DMS53 (cell line): ENCODE measurements at places on chromosomes 16 and 17.

DNA sequence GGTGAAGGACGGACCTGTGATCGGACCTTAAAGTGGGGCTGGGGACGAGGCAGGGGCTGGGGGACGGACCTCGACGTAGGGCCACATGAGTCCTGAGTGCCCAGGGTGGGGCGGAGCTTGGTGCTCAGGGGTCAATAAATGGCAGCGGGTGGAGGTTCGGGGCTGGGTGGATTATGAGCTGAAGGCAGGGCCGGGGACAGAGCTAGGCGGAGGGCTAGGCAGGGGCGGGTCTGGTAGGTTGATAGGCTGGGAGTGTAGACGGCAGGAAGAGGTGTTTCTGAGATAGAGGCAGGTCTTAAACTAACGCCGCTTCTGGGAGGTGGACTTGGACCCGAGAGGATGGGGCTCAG, 733 bp downstream of the CHRNB1 start:
- DNase-seq: peak; percentile 92

DNA sequence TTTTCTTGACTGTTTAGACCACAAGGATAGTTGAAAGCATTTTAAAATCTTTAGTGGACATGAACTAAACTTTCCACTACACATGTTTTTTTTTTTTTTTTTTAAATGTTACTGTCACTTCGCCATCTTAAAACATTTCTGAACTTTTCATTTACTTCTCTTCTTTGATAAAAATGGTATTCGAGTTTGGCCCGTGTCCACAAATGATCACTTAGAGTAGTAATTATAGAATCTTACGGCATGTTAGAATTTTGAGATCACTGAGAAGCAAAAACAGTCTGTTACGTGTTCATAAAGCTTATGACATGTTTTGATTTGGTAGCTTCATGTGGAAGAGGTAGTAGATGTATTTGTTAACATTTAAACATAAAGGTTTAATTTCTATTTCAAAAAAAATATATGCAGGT, 1.1 kb downstream of the NSRP1 start:
- no peak for DNase-seq

DNA sequence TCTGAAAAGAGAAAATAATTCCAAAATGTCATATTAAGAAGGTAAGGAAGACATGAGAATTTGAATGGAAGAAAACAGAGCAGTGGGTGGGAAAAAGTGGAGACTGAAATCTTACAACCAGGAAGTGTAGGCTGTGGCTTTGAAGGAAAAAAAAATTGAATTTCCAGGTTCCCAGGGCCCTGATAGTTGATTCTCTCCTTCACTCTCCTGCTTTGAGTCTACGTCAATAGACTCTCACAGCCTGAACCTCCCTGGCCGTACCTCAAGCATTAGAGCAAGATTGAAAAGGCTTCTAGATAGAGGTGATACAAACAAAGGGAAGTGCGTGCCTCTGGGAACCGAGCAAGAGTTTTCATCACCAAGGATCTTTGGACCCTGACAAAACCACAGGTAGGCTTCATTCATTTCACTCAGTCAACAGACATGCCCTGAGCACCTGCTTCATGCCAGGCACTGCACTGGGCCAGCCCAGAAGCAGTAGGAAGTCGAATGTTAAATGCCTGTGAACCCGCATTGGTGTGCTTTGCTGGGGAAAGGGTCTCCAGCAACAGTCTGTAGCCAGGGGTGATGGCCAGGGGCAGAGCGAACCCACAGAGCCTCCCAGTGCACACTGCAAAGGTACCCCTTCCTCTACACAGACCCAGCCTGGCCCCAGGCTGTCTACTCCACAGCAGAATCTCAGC, 163.9 kb downstream of the SLC39A11 start:
- no peak for DNase-seq

GRCh38 chr17:7651097-7651664, 455 bp downstream of the ATP1B2 start:
- no peak for DNase-seq

DNA sequence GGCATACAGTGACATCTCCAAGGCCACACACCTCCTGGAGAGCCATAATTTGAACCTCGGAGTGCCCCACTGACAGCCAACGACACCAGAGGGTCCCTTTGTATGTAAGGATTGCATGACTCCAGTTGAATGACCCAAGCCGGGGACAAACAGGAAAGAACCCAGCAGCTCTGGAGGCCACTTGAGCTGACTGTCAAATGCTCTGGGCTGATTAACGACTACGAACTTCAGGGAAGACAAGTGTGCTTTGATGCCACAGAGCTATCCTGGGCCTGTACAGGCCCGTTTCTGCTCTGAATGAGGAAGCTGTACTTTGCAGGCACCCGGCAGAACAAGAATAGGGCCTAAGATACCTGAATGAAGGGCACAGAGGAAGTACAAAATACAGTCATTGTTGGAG, 404.6 kb downstream of the SLC39A11 start:
- DNase-seq: peak; percentile 43

- DNase-seq: no peak
Measured at GRCh38 chr16:89035669-89036570, 57.7 kb upstream of the ACSF3 start.

DNA sequence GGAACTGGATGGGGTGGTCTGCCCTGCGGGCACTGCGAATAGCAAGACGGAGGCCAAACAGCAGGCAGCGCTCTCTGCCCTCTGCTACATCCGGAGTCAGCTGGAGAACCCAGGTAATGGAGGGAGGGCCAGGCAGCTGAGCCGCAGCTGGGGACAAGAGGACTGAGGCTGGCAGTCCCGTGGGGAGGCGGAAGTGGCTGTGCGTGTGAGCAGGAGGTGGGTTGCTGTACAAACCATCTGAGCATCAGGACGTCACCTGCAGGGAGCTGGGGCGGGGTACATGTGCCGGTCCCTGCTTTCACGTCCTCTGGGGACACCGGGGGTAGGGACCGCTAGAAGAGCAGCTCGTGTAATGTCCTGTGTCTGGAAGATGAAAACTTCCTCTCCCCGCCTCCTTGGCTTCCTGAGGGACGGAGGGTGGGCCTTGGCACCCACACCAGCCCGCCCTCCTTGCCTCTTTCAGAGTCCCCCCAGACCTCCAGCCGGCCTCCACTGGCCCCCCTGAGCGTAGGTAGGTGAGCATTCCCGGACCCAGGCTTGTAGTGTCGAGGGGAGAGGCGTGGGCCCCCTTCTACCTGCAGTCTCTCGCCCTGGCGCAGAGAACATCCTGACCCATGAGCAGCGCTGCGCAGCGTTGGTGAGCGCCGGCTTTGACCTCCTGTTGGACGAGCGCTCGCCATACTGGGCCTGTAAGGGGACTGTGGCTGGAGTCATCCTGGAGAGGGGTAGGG, 3.7 kb downstream of the ADAD2 start:
- peak; percentile 71 for DNase-seq

- peak; percentile 81 for DNase-seq
Measured at GRCh38 chr16:56041556-56042140, 149.6 kb upstream of the GNAO1 start.

GRCh38 chr17:82655523-82655922, 7.3 kb upstream of the WDR45B start:
- no peak for DNase-seq

DNA sequence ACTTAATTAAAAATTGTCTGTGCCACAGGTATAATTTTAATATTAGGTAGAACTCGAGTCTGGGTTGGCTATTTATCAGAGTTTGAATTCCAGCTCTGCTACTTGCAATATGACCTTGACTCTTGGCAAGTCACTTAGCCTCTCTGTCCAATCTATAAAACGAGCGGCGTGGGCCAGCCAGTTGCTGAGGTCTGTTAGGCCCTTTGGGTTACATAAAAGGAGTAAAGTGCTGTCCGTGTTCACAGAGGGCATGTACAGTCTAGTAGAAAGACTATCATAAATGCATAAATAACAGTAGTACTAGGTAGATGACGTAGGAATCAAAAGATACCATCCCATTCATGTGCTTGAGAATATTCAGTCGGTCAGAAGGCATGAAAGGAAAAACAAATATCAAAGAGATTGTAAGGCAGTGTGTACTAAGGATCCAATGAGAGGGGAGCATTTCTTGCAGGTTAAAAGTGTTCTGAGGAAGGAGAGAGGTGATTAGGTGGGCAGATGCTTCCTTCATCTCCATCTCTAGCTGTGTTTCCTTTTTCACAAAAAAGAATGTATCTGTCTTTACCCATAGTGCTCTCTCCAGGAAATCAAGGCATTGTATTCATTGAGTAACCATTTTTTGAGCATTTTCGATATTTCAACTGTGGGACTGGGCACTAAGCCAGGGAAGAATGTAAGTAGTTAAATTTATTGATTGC, 2.4 kb downstream of the TNRC6A start:
- DNase-seq: no peak

- no peak for DNase-seq
Measured at GRCh38 chr17:72887322-72887721, 205.2 kb downstream of the SLC39A11 start.

GRCh38 chr17:73770115-73770848, 126.0 kb upstream of the SDK2 start:
- DNase-seq: peak; percentile 90

- DNase-seq: no peak
Measured at GRCh38 chr17:15236281-15237105, 28.6 kb downstream of the PMP22 start.

DNA sequence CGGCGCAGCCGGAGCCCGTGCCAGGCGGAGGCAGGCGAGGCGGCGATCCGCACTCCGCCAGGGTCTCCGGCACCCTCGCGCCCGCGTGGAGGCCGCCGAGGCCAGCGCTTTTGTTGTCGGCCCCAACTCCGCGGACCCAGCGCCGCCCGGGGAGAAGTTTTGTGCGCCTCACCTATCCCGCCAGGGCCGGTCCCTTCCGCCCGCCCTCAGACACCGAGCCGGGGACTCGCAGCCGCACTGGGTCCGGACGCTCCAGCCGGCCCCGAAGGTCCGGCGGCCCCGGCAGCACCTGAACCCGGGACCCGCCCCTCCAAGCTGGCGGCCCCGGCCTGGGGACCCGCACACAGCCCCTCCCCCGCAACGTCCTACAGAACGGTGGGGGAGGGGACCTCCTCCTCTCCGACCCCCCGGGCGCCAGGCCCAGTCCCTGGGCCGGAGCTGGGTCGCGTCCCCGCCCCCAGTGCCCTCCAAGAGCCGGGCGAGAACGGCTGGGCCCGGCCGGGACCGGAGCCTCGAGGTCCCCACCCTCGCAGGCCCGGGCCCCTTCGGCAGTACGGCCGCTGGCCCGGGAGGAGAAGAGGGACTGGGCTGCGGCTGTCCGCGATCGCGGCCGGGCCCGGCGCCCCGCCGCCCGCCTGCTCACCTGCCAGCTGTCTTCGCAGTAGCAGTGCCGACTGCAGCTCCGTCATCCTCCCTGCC, 698 bp downstream of the UBE2G1 start:
- no peak for DNase-seq

DNA sequence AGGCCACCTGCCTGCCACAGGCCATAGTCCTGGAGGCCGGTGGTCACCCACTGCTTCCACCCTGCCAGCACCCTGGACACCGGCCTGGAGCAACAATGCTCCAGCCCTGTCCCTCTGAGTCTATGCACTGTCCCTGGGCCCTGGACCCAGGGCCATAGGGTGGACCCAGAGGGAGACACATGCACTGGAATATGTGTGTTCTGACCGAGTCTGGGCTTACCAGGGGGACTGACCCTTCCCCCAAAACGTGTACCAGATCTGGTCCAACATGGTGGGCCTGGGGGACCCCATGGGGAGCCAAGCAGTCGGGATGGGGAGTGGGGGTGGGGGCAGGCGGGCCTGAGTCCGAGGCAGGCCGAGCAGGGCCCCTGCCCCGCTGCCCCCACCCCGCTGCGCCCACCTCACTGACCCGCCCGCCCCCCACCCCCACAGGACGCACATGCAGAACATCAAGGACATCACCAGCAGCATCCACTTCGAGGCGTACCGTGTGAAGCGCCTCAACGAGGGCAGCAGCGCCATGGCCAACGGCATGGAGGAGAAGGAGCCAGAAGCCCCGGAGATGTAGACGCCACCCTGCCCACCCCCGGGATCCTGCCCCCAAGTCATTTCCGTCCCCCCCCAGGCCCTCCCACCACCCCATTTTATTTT, 357.4 kb downstream of the SEC14L1 start:
- no peak for DNase-seq

- DNase-seq: no peak
Measured at GRCh38 chr17:2406903-2407790, 6.3 kb upstream of the MNT start.

DNA sequence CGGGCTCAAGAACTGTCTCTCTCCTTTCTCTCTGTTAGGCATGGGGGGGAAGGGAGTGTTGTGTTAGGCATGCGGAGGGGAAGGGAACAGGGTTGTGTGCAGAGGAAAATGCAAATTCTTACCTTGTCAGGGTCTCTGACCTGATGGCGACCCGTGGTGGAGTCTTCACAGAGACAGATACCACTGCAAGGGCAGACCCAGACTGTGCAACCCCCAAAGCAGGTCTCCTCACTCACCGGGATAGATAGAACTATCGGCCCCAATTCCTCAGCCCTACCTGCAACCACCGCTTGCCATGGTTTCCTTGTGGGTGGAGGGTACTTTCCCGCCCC, 9.6 kb upstream of the MPP2 start:
- no peak for DNase-seq

DNA sequence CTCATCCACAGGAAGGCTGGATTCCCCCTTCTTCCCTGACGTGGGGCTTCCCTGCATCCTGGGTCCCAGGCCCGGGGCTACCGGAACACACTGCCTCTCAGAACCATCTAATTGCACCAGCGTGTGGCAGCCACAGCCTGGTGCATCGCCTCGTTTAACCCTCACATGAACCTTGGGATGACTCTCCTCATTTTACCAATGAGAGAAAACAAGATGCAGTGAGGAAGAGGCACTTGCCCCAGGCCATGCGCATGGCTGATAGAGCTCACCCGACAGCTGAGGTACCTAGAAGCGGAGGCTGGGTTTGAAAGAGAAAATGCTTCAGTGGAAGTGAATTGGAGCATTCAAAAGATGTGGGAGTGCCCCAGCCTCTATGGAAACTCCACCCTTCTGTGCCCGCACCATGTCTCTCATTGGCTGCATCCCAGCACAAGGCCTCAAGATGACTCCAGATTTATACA, 162.3 kb downstream of the KATNIP start:
- no peak for DNase-seq

DNA sequence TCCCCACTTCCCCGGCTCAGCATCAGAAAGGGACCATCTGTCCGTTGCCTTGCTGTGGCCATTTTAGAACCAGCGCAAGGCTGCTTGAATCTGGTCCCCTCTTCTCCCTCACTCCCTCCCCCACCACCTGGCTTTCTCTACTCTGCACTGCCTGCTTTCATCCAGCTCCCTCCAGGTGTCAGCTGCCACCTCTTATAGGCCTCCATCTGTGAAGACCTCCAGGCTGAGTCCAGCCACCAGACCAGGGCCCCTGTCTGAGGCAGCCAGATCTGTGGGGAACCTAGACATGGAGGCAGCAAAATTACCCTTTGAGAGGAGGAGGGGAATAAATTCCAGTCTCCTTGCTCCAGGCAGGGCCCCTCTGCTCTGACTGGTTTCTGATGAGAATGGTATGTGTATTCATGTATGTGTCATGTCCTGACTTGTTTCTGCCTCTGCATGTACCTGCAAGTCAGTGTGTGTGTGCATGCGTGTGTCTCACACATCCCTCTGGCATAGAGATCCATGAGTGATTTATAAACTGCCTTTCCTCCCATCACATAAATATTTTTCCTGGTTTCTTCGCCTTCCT, 21.1 kb downstream of the MINK1 start:
- no peak for DNase-seq

- no peak for DNase-seq
Measured at GRCh38 chr17:68468334-68468733, 11.0 kb upstream of the WIPI1 start.

GRCh38 chr16:53309457-53309856, 124.8 kb upstream of the RBL2 start:
- DNase-seq: no peak

GRCh38 chr17:145671-146541, 8.5 kb downstream of the SCGB1C2 start:
- DNase-seq: no peak
